Suppressor macrophage treated with lipopolysaccharide for 4 hours (primary cell): ENCODE measurements at places on chromosomes 6 and 20.

DNA sequence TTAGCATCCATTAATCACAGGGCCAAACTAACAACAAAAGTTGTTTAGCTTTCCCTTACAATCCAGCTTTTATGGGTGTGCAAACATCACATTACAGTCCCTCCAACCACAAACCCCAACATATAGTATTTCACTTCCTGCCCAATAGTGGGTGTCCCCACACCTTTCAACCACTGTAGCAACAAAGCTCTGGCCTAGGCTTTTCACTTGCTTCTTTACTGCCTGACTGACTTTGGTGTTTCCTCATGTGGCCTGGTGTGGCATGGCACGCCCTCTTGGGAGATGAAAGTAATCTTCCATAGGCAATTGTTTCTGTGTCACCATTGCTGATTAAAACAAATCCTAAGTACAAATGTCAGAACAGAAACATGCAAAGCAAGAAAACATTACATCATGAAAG is 46.3 kb downstream of the MCM8 start:
- no peak for DNase-seq

DNA sequence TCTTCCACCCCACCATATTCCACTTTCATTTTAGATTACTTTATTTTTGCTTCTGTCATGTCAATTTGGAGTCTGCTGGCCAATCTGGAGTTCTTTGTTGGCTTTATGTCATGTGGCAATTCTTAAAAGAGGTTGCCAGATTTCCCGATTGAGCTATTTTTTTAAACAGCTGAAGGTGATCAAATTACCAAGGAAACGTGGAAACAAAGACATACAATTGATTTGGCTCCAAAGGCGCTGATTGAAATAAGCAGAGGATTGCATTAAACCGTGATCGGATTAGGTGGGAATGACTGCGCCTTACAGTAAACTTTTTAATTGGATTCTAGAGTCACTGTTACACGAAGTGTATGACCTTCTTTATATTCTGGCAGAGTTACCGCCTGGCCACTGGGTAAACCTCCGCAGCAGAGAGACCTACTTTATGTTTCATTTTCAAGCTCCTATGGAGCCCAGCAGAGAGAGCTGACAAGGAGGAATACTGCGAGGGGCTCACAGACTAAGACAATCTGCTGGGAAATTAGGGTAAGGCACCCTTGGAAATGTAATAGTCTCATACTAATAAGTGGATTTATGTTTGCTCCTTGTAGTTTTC is 37.9 kb downstream of the SIM1 start:
- DNase-seq: no peak

DNA sequence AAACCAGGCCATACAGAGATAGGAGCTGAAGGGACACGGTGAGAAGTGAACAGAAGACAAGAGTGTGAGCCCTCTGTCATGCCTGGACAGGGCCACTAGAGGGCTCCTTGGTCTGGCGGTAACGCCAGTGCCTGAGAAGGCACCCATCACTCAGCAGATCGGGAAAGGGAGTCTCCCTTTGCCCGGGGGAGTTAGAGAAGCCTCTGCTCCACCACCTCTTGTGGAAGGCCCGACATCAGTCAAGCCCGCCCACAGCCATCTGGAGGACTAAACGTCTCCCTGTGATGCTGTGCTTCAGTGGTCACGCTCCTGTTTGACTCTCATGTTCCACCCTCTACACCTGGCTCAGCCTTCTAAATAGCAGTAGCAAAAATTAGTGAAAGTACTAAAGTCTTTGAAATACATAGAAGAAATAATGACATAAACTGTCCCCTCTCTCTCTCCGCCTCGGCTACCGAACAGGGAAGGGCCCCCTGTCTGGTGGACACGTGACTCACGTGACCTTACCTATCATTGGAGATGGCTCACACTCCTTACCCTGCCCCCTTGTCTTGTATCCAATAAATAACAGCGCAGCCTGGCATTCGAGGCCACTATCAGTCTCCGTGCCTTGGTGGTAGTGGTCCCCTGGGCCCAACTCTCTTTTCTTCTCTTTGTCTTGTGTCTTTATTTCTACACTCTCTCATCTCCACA is 66.7 kb downstream of the RPP21 start:
- peak; percentile 77 for DNase-seq

- peak; percentile 62 for DNase-seq
Observed at GRCh38 chr6:42933205-42933604, 3.9 kb downstream of the CNPY3 start.

- no peak for DNase-seq
Observed at GRCh38 chr6:27422651-27423332, 34.2 kb downstream of the ZNF391 start.

DNA sequence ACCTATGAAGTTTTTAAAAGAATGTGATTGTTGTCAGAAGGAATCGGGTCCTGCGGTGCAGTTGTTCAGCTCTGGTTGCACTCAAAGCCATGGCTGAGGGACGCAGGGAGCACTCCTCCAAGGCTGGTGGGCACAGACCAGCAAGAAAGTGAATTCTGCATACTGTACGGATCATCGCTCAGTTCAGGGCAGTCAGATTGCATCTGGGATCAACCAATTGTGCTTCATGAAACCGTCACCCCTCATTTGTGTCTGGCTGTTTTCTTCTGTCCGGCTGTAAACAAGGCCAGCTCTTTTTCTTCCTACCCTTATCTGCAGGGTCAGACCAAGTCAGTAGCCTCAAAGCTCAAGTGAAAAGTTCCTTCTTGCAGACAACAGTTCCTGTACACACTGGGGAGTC is 478.3 kb downstream of the TFAP2A start:
- no peak for DNase-seq

DNA sequence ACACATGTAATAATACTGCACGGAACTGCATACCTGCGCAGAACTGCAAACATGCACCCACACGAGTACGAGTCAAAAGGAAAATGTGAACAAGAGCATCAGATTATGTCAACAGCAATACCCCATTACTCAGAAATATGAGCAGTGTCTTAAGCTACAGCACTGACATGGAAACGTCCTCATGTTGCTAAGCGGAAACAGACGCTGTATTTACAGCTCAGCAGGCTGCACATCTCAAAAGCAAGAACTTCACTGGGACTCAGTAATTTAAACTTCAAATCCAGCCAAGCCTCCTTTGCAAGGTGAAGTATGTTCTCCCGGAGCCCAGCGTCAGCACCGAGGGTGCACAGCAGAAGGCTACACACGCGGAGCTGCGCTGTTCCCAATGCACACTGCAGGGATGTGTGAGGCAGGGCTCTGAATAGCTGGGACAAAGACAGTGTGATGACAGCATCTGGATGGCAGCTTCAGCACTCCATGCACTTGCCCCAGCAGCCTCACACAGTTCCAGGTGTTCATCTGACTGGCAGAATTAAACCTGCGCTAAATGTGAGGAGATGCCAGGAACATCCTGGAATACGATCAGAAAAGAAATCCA is 202.8 kb downstream of the WDR27 start:
- DNase-seq: no peak

- no peak for DNase-seq
Observed at GRCh38 chr6:153003366-153003690, 819 bp upstream of the MTRF1L start.

DNA sequence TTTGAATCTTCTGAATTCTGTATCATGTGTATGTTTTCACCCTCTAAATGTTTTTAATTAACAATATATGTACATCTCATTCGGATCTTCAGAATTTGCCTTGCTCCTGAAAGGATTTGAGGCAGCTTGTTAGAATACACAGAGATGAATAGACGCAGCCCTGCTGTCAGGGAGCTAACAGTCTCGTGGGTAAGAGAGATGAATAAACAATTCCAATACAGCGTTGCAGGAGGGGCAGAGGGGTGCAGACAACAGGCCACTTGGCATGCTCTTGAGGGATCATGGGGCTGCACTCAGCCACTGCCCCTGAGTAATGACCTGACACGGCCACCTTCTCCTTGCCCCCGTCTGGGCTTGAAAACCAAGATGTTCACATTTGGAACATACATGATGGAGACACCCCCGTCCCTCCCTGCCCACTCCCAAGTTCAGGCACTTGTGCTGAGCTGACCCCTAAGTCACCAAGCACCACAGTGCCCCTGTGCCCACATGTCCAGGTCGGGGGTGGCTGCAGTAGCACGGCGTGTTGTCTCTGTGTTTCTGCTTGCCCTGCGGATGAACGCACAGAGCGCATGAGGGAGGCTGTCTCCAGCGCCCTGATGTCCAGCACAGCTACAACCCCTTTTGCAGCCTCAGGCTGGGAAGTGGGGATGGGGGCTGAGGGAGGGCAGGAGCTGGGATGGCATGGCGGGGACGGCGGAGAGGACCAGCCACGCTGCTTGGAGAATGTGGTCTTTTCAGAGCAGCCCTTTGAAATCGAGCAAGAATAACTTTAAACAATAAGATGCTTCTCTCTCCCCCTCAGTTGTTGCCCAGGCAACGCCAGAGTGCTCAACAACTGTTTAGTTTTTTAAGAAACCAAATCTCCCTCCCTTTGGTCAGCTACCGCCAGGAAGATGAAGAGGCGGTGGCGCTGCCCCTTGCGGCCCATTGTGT is 33.0 kb upstream of the CDH22 start:
- DNase-seq: no peak

GRCh38 chr6:1834207-1834606 is 224.5 kb downstream of the FOXC1 start:
- no peak for DNase-seq
